ENCODE measurements at places on chromosomes 7 and 10. TPM values are rescaled to one million over a fixed set of nuclear protein-coding genes. Genes with fewer than 3 reads are reported as not detected.

DNA sequence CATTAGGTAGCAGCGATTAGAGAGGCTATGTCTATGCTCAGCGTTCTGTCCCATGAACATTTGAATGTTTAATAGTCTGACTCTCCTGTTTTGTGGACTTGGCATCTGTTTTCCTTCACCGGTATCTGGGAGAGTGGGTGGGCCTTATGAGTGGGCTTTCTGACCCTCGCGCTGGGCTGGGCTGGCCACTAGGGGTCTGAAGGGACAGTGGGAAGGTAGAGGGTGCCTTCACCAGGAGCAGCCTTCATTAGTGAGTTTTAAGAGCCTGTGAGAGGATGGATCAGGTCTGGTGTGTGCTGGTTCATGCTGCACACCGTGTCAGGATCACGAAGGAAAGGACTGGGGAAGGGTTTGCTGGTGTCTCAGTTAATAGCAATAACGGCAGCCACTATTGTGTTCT, 33.4 kb downstream of the DCLRE1A start:
- DNase-seq, result peak; percentile 41

- no peak for DNase-seq
Measured at GRCh38 chr7:82678716-82679115, 235.1 kb upstream of the CACNA2D1 start.

Gene ITGB8
- total RNA-seq, result 7.1 TPM

DNA sequence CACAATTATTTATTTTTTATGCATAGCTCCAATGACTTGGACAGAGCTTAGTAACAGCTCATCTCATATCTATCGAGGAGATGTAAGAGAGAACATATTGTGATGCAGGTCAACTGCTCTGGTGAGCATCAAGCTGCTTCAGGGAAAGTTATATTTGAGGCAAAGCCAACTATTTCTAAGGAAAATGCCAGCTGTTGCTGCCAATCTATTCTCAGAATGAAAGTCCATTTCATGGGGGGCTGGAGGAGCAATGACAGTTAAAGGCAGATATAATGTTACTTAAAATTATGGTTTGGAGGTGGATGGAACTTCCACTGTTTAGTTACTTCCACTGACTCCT, 424.8 kb downstream of the KIF20B start:
- DNase-seq, result no peak

Gene TASOR2
- total RNA-seq, result 67.0 TPM

GRCh38 chr7:57216340-57216739, 84.1 kb upstream of the ZNF479 start:
- DNase-seq, result no peak

- no peak for DNase-seq
Measured at GRCh38 chr10:69446650-69447151, 4.6 kb upstream of the TSPAN15 start.

Gene PDSS1
- 18.4 TPM for total RNA-seq

DNA sequence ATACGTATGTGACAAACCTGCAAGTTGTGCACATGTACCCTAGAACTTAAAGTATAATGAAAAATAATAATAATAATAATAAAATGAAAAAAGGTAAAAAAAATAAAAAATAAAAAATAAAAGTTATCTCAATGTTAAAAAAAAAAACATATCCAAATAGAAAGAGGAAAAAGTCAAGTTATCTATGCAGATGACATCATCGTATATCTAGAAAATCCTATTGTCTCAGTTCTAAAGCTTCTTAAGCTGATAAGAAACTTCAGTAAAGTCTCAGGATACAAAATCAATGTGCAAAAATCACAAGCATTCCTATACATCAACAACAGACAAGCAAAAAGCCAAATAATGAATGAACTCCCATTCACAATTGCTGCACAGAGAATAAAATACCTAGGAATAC, 466.6 kb upstream of the PHF14 start:
- DNase-seq, result no peak

DNA sequence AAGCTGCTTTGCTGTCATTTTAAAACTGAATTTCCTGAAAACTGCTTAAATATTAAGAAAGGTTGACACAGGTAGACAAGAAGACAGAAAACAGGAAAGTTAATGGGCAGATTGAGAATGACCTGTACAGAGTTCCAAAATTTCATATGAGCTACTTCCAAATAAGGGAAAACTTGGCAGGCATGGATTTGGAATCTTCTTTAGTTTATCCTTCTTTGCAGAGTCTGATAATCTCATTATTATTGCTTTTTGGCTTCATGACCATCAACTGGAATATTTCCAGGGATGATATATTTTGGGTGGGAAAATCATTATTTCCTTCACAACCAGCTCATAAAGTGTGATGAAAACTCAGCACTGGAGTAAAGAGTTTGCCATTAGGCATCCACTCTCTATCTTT, 346.5 kb upstream of the NPVF start:
- no peak for DNase-seq

GRCh38 chr10:112614586-112614985, 167.6 kb downstream of the VTI1A start:
- no peak for DNase-seq

DNA sequence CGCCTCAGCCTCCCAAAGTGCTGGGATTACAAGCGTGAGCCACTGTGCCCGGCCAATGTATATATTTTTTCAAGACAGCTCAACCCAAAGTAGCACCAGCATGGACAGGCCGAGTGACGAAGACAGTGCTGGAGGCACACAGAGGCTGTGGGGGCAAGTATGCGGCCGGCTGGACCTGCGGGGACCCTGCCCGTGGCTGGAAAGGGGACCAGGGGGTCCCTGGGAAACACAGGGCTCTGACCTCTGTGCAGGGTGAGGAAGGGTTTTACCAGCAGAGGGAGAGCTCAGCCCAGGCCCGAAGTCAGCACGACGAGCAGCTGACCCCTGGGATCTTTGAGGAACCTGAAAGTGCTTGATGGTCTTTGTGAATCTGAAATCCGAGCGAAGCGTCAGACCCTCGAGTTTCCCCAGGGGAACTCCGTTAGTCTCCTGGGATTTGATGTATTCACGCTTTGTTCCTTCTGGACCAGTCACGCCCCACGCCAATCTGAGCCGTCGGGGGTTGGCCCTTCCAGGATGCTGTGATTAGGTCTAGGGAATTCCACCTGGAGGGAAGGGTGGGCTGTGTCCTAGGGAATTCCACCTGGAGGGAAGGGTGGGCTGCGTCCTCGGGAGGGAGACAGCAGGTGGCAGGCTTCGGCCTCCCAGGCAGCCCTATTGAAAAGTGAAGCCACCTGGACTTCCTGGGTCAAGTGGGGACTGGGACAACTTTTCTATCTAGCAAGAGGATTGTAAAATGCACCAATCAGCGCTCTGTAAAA, 10.9 kb upstream of the ZFAND2A start:
- DNase-seq, result no peak

DNA sequence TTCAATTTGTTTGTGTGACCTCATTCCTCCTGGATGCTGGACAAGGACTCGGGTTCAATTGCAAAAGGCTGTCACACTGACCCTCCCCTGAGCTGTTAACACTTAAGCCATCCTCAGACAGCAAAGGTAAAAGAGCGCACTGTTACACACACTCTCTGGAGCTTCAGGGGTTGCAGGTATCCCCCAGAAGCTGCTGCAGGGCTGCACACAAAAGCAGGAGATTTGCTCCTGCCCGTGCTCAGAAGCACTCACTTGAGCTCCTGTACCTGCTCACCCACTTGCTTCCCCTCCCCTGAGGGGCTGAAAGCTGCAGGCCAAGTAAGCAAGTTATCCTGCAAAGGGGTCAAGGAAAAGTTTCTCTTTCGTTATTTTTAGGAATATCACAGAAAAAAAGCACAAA, 886.2 kb upstream of the ZWINT start:
- DNase-seq, result no peak

- no peak for DNase-seq
Measured at GRCh38 chr7:148865283-148865682, 18.8 kb downstream of the EZH2 start.

Gene ANKRD61
- not detected for total RNA-seq

Gene MSMB
- not detected for total RNA-seq

DNA sequence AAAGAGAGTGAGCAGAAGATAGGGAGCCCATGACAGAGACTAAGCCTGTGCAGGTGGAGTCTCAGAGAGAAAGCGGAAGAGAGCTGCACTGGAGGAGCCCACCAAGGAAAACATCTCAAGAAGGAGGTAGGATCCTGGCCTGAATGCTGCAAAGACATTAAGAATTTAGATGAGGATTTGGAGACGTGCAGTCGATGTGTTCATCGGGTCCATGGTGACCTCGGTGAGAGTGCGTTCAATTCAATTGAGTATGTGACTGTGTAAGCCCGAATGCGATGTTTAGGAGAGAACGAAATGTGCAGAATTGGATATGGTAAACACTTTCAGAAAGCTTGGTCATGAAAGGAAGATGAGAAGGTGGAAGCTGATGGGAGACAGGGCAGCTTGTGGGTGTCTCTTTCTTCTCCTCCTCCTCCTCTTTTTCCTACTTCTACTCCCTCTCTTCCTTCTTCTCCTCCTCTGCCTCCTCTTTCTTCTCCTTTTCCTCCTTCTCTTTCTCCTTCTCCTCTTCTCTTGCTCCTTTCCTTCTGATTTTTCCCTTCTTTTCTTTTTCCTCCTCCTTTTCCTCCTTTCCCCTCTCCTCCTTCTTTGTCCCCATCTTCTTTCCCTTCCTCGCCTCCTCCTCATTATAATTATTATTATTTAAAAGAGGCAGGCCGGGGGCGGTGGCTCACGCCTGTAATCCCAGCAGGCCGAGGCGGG, 276.0 kb downstream of the RPS24 start:
- DNase-seq, result no peak

DNA sequence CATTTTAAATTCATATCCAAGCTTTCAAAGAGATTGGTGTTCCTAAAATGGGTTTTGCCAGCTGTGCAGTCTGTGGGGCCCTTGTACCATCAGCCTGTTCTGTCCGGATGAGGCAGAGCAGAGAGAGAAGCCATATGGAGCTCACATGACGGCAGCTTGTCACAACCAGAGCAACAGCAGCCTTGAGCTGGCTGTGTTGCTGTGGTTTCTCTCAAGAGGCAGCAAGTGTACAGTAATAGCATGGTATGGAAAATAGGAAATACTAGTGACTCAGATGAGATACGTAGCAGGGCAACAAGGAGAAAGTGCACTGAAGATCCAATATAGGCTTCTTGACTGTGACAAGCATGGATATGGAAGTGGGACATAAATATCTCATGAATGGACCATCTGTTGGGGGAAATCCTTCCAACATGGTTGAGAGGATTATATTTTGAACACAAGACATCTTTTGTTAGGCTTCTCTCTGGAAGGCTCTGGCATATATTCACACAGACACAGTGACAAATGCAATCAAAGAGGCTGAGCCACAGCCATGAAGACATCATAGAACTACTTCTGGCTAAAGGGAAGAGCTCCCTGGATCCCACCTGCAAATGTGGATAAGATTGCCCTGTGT, 251.0 kb upstream of the TAC1 start:
- DNase-seq, result no peak

DNA sequence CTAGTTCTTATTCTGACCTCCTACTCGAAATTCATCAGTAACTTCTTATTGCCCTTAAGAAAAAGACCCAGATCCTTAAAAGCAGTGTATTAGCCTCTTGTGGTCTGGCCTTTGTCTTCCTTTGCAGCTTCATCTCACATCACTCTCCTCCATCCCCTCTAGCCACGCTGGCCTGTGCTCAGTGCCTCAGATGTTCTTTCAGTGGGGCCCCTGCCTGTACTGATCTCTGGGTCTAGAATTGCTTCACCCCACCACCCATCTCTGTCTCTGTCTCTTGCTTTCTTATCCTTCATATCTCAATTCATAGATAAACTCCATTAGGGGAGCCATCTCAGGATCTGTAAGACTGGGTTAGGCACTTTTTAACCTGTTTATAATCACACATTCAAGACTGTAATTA, 1178.5 kb upstream of the C7orf33 start:
- no peak for DNase-seq

DNA sequence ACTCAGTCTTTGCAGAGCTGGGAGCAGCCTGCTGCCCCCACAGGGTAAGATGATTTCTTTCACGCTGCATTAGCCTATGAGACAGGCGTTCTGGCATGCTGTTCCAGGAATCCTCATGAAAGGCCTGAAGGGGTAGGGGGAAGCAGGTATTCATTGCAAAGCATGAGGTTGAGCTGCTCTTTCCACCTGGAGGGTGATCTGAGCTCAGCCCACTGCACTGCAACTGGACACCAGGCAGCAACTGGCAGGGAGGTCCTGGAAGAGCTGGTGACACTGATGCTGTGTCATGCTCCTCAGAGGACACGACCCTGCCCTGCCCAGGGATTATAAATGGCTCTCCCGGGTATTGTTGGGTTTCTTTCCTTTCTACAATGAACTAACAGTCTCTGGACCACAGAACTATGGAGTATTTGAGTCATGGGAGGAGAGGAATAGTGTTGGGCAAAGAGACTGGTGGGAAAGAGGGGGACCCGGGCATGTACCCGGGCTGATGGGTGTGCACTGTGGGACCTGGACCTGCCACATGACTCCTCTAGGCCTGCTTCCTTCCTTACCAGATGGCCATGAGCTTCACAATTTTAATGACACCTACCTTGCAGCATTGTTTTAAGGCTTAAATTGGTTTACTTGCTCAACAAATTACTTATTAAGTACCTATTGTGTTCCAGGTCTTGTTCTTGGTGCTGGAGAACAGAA, 24.3 kb downstream of the SLC25A28 start:
- peak; percentile 46 for DNase-seq

Gene CALCR
- 0.44 TPM for total RNA-seq

DNA sequence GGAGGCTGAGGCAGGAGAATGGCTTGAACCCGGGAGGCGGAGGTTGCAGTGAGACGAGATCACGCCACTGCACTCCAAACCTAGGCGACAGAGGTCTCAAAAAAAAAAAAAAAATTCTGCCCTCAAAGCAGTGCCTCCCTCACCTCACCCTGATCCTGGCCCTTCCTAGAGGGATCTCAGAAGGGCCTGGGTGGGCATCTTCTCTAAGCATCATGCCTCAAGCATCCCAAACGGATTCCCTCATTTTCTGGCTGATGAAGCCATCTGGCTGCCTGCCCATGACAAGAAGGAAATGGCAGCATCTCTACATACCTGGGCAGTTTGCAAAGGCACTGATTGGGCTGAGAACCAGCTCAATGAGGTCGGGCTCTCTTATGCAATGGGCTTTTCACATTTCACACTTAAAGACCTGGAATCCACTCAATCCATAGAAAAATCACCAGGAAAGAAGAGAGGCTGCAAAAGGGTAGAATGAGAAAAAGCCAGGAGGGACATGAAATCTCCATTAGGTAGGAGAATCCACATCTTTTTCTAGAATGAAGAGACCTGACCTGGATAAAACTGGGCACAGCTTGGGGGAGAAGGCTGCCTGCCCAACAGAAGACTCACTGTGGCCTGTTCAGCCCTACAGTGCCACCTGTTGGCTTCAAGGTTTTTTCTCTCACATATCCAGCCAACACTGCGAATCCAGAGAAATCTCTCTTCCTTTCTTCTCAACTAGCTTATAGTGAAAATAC, 48.1 kb downstream of the PDLIM1 start:
- peak; percentile 73 for DNase-seq

- peak; percentile 42 for DNase-seq
Measured at GRCh38 chr7:94907811-94908322, 473 bp downstream of the PPP1R9A start.

DNA sequence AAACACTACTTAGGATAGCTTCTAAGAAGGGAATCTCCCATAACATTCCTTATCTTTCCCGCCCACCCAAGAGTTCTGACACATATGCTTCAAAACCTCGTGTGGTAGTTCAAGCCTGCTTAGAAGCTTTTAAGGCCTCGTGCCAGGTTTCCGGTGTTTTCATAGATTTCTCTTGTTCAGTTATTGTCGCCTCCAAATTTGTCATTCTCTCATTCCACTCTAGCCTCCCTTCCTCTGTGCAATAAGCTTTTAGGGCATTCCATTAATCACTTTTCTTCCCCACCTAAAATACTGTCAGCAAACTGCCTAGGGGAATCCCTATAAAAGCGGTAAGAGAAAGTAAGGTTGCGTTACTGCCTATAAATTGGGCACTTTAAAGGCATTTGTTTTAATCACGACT, 718 bp upstream of the BPGM start:
- DNase-seq, result no peak

GRCh38 chr10:88089498-88089897, 226.1 kb downstream of the PTEN start:
- DNase-seq, result no peak
